ENCODE measurements at places on chromosomes 6 and 20.

DNA sequence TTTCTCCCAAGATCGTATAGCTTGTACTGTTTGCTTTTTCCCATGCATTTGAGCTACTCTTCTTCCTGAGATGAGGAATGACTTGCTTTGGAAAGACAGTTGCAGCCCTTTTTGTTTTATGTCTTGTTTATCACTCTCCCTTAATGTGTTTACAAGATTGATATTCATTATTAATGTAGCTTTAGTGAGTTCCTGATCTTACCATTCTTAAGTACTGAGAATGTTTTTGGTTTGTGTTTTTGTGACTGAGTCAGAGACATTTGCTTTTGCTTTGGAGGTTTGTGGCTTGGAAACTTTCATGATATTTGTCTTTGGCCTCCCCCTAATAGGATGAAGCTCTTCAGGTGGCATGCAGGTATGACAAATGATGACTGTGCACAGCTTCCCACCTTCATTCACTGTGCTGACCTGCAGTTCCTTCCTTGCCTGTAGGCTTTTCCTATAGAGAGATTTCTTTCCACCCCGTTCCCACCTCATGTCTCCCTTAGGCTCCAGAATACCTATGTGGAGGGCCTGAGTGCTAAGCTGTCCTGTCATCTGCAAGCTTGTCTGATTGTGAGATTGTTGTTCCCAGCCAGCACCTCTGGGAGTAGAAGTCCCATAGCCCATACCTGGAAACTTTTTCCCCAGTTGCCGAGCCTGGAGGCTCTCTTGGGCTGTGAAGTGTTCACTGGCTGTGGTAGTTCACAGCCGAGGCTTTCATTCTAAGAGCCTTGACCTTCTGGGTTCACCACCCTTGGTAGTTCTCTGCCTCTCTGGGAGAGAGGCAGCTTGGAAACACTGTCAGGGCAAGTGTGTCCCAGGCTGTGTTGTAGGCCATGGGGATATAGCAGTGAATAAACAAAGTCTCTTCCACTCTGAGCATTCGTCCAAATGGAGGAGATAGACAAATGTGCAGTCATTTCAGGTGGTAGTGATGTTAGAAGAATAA lies 27.1 kb downstream of the CDS2 start:
- DNase-seq, result no peak

DNA sequence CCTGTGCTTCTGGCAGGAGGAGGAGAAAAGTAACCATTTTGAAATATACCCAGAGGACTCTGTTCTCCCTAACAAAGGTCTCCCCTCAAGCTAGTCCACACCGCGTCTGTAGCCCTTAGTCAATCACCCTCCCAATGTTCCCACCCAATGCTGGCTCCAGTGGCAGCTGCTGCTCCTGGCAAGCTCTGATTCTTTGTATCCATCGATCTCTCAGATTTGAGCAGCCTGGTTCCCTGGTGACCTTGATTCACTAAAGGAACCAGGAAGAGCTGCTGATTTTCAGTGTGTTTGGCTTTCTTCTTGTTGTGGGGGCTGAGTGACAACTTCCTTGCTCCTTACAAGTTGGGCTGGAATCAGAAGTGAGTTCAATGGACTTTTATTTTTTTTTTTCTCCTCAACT lies 68.5 kb downstream of the FOXC1 start:
- DNase-seq, result no peak

- DNase-seq, result no peak
Measured at GRCh38 chr6:164185471-164185871, 771.0 kb downstream of the QKI start.

GRCh38 chr6:150857062-150857944 lies 8.2 kb upstream of the MTHFD1L start:
- DNase-seq, result no peak

GRCh38 chr6:12208190-12208589 lies 82.0 kb upstream of the EDN1 start:
- no peak for DNase-seq

DNA sequence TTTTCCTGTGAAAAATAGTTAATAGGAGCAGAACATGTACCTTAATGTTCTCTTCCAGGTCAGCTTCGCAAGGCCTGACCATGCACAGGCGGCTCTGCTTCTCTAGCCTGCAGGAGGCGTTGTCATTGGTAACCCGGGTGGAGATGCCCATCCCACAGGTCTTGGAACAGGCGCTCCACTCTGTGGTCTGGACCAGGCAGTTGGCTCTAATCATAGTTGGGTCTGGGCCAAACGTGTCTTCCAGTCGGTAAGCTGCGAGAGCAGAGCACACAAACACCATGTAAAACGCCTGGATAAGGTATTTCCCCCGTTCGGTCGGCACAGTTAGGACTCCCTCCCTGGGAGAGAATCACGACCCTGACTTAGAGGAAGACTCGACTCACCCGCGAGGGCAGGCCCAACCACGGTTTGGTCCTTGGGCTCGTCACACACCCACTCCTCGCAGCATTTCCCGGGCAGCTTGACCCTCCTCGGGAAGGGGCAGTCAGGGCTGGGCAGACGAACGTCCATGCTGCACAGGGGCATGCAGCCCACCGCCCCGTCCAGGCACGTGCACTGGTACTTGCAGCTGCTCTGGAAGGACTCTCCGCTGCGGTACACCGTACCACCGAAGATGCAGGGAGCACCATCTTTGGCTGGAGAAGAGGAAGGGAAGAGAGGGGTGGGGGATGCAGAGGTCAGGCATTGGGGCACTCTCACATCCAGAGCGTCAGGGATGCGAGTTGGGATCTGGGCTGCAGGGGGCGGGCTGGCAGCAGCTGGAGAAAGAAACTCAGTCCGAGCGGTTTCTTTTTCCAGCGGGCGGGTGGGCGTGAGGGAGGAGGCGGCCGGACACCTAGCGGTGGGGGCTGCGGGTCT lies 1.0 kb downstream of the CCN2 start:
- no peak for DNase-seq

DNA sequence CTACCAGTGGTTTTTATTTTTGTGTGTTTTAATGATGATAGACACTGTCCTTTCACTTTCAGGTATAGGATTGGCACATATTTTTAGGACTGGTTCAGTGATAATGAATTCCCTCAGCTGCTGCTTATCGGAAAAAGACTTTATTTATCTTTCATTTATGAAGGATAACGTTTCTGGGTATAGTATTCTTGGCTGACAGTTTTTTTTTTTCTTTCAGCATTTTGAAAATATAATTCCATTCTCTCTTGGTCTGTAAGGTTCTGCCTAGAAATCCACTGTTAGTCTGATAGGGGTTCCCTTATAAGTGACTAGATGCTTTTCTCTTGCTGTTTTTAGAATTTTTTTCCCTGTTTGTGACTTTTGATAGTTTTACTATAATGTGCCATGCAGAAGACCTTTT lies 313.1 kb downstream of the TENT5A start:
- no peak for DNase-seq

DNA sequence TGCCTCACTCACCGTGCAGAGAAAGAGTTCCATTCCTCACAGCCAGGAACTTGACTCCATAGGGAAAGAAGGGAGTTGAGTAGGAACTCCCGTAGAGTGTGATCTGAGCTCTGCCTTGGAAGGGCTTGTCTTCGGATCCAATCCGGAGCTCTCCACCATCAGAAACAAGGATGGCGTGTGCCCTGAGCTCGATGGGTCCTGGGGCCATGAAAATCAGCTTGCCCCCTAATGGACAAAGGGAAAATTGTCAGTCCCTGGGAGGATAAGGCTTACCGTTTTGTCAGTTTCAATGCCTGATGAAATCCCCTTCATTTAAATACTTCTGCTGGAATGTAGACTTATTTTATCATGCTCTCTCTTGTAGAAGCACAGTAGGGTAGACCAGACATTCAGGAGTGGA lies 153.3 kb downstream of the PKHD1 start:
- no peak for DNase-seq

DNA sequence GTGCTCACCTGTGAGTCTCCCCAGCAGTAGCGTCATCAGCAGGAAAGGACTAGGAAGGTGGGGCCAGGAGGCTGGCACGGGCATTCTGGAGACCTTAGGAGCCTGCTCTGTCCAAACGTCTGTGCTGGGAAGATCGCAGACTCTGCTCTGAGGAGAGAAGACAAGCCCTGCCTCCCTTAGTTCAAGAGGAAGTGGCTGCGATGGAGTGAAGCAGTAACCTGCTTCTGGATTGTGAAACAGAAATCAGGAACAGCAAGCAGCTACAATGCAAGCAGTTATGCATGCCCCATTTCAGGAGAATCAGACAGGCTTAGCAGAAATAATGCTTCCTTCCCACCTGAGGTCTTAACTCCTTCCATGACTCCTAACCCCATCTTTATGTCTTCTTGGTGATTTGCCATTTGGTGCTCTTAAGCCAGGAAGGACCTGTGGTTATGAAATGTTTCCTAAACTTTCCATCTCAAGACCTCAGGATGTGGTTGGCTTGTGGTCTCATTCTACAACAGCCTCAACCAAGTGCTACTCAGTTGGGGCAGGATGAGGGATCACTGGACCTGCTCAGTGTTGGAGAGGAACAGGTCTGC lies at the start of gene SIRPB1:
SIRPB1 (minus strand) TSS at position 149 of the 584 bp plus-strand sequence; CDS start at position 84, 65 bp downstream.
- DNase-seq, result no peak

- peak; percentile 68 for DNase-seq
Measured at GRCh38 chr6:30722280-30723112, 2.3 kb downstream of the TUBB start.

DNA sequence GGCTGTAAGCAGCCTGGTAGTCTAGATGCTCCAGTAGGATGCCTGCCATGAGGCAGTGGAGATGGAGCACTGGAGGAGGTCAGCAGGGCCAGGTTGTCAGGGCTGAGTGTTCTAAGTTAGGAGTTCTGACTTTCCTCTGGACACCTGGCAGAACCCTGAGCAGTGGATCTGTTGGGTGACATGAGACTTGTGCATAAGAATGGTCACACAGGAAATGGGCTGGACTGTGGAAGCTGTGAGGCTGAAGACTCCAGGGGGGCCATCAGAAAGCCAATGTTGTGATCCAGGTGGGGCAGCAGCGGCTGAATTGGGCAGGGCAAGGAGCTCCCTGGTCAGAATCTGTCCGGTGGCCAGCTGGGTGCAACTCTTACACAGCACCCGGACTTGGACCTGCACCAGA lies 23.9 kb upstream of the C20orf203 start:
- DNase-seq, result no peak

DNA sequence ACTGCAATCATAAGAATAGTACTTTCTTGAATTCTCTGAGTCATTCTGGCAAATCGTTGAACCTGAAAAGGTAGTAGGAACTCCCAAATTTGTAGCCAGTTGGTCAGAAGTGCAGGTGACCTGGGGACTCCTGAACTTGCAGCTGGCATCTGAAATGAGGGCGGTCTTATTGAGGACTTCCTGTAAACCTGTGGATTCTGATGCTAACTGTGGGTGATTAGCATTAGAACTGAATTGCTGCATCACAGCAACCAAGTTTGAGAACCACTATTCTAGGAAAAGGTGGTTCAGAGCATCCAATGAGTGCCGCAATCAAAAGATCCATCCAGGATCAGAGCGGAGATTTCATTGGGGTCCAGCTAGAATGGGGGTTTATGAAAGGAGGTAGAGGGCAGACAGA lies 50.2 kb upstream of the UTRN start:
- DNase-seq, result no peak

GRCh38 chr6:38339914-38340313 lies 299.8 kb downstream of the BTBD9 start:
- no peak for DNase-seq

DNA sequence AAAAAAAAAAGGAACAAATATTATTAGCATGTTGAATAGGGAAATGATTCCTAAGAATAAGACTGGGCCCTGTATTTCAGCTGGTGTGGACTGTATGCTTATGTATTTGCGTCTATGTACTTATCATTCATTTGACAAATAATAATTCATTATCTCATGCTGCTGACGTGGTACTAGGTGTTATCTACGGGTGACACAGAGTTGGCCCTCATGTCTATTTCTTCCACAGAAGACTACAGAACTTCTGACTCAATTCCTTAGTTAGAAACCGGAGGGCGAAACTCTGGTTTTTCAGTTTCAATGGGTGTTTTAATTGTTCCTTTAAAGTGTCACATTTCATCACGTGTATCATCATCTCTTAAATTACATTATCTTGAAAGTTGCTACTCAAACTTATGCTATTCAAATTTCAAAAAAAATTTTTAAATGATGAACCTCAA lies 305.9 kb downstream of the CLIC5 start:
- no peak for DNase-seq

DNA sequence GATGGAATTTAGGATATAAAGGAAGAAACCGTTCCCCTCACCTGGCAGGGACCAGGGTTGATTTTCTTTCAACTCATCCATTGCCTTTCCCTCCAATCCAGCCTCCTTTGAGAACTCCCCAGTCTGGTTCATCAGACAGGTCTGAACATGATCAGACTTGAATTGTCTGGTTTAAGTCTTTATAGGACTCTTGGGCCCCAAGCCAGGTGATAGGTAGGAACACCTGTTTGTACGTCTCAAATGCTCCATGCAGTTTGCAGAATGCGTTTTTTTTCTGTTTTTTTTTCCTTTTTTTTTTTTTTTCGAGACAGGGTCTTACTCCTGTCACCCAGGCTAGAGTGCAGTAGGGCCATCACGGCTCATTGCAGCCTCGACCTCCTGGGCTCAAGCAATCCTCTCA lies 4.1 kb upstream of the CEP250 start:
- no peak for DNase-seq

DNA sequence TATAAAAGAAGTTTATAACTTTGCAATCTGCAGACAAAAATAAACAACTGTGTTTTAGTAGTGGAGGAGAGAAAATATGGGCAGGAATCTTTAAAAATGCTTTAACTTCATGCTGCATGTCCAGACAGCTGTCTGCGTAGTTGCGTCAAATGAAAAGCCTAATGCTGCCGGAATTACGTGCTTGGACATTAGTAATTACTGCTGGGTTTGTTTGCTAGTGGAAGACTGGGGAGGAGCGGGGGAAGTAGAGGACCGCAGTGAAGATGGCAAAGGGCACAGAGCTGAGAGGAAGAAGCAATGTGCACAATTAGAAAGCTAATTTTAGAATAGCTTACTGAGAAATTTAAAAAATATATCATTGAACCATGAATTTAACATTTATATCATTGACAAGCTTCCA lies 2.4 kb downstream of the SNAP25 start:
- no peak for DNase-seq

GRCh38 chr20:61900945-61901293 lies 164.8 kb downstream of the TAF4 start:
- no peak for DNase-seq

GRCh38 chr6:42831237-42831636 lies 48.2 kb upstream of the RPL7L1 start:
- no peak for DNase-seq

DNA sequence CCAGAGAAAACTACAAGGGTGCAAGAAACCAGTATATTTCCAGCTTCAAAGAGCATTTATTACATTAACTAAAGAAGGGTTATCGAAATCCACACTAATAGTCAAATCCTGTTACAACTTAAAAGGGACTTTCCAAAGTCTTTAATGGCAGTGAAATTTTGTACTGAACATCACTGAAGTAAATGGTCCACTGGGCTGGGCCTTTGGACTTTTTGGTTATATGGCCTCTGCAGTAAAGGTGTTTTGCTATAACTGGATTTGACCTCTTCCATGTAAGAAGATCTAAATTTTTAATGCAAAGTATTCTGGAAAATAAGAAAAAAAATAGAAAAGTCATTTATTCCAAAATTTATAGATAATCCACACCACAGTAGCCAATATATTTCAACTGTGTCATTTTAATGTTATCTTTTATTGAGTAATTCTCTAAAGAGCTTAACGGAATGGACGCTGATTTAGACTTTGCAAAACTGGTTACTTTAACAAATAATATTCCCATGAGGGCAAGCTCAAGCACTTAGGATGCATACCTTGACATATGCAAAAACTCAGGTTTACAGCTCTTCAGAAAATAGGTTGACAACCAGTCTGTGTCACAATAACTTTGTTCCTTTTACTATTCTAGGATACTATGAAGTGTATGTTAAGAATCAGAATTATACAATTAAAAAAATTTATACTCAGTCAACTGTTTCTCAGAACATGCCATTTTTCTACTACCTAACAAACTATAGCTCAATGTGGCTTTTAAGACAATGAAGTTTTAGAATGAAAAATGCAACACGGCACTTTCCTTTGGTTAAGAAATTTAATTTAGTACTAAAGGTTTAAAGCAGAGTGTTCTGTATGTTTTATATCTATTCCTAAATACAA lies 7.0 kb downstream of the RBM39 start:
- DNase-seq, result no peak
